ENCODE measurements at places on chromosomes 4 and X. TPM values are rescaled to one million over a fixed set of nuclear protein-coding genes. Genes with fewer than 3 reads are reported as not detected.

Gene HPGDS
- 3.9 TPM for total RNA-seq

Gene ADGRG4
- total RNA-seq = not detected

Gene GSX2
- total RNA-seq = 3.2 TPM

Gene MBNL3
- 5.8 TPM for total RNA-seq

Gene HNRNPH2
- 90.9 TPM for total RNA-seq

Gene ZBED1
- 46.1 TPM for total RNA-seq

Gene PDHA2
- total RNA-seq = not detected

Gene DUX4
- not detected for total RNA-seq

Gene SASH3
- total RNA-seq = 3.2 TPM

Gene NPY2R
- total RNA-seq = 5.3 TPM

Gene TMPRSS11D
- not detected for total RNA-seq

Gene ZDHHC15
- 18.0 TPM for total RNA-seq

Gene GABRB1
- 120 TPM for total RNA-seq

Gene SULT1B1
- total RNA-seq = 0.69 TPM

Gene JCHAIN
- not detected for total RNA-seq

Gene PF4V1
- total RNA-seq = 1.6 TPM

Gene CENPVL1
- 6.7 TPM for total RNA-seq

Gene GAGE1
- total RNA-seq = not detected

Gene P2RY10
- not detected for total RNA-seq

Gene FAM47E
- 17.5 TPM for total RNA-seq

Gene IGBP1
- 90.2 TPM for total RNA-seq

Gene CT45A1
- total RNA-seq = not detected

Gene GPR101
- total RNA-seq = 2.1 TPM

Gene PLA2G12A
- 44.8 TPM for total RNA-seq

Gene RHOXF2
- not detected for total RNA-seq

Gene ASMT
- not detected for total RNA-seq

Gene CYSLTR1
- total RNA-seq = 1.6 TPM

Gene HSFX2
- total RNA-seq = 1.4 TPM

Gene CT45A10
- total RNA-seq = not detected

Gene WWC2
- total RNA-seq = 21.0 TPM

Gene COL25A1
- total RNA-seq = 62.1 TPM

Gene ATP8A1
- 197 TPM for total RNA-seq

Gene ZNF157
- 5.1 TPM for total RNA-seq

Data from diencephalon (tissue), 1 donor.